ENCODE measurements at places on chromosomes 16 and 17.

DNA sequence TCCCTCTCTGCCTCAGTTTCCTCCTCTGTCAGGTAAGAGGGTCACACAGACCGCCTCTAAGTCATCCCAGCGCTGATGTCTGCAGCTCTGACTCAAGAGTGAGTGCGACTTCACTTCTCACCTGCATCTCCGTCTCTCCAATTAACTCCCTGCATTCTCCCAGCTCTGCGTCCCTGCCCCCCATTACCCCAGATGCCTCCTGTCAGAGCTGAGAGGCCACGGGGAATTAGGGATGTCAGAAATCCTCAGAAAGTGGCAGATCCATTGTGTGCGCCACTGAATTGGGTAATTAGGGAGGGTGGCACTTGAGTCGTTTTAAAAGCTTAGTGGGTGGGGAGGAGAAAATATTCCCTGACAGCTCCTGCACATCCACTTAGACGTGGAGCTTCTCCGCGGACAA is 885.4 kb upstream of the EEF2KMT start:
- DNase-seq: no peak

DNA sequence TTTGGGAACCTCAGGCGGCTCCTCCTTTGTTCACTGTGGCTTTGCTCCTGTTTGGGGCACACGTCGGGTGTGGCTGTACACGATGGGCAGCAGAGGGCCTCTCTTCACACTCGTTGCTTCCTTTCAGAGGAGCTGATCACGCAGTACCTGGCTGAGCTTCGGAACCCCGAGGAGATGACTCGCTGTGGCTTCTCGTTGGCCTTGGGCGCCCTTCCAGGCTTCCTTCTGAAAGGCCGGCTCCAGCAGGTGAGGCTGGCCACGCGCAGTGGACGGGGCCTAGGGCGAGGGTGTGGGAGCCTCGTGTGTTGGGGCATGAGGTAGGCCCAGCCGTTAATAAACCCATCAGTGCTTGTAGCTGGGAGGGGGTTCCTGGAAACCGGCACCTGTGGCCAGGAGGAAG is 85.0 kb upstream of the ZNF750 start:
- DNase-seq: no peak

DNA sequence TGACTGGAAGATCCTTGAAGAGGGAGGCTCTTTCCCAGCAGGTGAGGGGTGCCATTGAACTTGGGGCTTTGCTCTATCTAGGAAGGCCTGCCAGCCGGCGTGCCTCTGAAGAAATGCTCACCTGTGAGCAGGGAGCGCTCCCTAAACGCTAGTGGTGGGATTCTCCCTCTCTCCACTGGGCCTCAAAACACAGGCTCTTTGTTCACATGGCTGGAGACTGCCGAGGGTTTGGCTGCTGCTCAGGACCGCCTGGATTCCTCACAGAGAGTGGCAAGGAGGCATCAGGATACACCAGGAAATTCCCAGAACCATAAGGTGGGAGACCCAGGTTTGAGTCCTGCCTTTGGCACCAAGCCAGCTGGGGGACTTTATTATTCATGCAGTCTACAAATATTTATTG is 17.6 kb upstream of the TMEM11 start:
- no peak for DNase-seq

DNA sequence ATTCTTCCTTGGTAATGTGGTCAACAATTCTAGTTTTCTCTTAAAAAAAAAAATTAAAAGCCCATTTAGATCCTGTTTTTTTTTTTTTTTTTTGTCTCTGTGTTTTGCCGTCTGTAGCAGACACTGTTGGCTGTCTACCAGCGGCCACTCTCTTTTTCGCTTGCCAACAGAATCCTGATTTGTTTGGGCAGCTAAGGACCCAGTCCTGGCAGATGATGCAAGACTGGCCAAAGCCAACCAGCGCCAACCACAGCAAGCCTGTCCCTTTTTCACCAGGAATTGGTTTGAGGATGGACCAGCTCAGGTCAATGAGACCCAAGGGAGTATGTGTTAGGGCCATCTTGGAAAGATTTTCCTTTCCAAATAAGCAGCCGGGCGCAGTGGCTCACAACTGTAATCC is 28.2 kb downstream of the ST3GAL2 start:
- no peak for DNase-seq

DNA sequence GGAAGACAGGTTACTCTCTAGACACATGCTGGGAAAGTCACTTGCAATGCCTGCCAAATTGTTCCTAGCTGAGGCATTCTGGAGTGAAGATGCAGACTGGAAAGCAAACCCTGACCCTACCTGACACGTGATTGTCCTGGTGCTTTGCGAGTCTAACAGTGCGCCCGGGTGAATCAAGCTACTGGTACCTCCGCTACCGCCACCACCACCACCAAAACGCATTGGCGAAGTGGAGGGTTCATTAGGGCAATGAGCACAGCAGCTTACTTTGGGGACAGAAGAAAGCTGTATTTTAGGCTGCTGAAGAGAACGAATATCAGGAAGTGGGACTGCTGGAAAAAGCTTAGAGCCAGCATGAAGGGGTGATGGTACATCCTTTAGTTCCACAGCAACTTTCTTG is 7.0 kb downstream of the MARF1 start:
- DNase-seq: no peak

DNA sequence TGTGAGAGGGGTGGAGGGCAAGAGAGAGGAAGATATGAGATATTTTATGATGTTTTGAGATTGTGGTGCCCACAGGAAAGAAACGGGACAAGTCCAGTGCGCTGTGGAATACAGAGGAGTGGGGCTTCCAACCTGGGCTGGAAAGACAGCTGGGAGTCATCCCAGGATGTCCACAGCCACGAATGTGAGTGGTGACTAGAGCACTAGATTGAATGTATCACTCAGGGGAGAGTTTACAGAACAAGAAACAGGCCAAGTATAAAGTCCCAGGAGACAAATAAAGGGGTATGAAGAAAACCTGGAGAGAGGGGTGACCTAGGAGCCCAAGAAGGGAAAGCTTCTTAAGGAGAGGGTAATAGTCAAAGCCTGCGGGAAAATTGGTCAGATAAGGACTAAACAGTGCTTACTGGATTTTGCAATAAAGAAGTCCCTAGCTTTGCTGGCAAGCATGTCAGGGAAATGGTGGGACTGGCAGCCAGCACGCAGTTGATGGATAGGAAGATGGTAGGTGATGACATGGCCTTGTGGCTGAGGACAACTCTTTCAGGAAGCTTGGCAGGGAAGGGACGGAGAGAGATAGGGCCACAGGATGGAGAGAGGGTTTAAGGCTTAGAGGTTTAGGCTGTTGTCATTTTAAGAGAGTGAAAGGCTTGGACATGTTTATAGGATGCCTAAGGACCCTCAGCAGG is 114.5 kb downstream of the AXIN2 start:
- DNase-seq: no peak

DNA sequence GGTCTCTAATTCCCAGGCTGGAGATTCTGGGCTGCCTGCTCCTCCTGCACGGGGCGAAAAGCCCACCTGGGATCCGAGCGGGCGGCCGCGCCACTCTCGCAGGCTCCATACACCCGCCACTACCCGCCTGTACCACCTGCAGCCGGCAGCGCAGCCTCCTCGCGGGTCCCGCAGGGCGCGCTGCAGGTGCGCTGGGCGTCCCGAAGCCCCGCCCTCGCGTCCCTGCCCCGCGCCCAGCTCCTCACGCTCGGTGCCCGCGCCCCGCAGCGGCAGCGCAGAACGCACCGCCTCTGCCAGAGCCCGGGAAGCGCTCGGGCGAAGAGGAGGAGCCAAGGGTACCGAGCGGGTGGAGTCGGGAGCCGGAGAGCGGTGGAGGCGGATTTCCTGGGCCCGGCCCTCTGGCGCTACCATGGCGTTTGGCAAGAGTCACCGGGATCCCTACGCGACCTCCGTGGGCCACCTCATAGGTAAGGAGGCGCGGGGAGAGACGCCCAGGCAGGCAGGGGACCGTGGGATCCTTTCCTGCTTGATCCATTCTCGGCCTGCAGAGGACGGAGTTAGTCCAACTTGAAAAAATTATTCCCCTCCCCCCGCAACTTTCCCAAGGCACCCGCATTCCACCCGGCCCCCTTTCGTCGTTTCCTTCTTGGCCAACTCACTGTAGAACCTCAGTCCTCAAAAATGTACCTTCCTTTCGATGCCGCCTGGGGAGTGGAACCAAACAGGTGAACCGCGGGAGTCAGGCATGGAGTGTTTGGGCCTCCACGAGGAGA is at the start of gene TOM1L1:
Gene TOM1L1, plus strand, starts transcription at position 396 of the 773 bp plus-strand sequence. Its CDS starts 14 bp downstream, at position 410.
- no peak for DNase-seq

- DNase-seq: no peak
These were observed at the start of gene CHST5 for GRCh38 chr16:75535901-75536300. TSS of gene CHST5 (minus strand) at chr16:75536108. CDS start at chr16:75530384, 5,724 bp downstream.

- no peak for DNase-seq
These were observed 29.8 kb upstream of the GSG1L start for GRCh38 chr16:28093385-28093725.

GRCh38 chr17:10618202-10618635 is 38.9 kb downstream of the MYH3 start:
- no peak for DNase-seq

- DNase-seq: no peak
These were observed 33.3 kb downstream of the MSI2 start for GRCh38 chr17:57289613-57290012.

GRCh38 chr16:86041215-86041614 is 142.3 kb downstream of the IRF8 start:
- DNase-seq: no peak

- DNase-seq: no peak
These were observed 560 bp downstream of the TELO2 start for GRCh38 chr16:1493746-1494094.
